ENCODE measurements at places on chromosomes 16 and 17.

DNA sequence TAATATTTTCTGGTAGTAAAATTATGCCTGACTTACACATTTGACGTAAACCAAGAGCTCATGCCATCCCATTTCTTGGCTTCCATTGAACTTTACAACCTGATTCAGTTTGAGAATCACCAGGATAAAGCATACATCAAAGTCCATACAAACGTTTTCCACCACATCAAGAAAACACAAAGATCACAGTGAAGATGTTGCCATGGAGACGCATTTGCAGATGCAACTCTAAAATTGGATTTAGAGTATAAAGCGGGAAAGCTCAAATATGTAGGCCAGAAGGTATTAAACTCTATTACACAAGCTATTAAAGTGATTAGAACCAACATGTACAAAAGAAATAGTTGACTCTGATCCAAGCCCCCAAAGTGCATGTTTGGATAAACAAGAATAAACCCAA is 10.4 kb downstream of the C16orf46 start:
- no peak for DNase-seq

GRCh38 chr17:46968224-46968834 is 10.7 kb downstream of the RPRML start:
- no peak for DNase-seq

DNA sequence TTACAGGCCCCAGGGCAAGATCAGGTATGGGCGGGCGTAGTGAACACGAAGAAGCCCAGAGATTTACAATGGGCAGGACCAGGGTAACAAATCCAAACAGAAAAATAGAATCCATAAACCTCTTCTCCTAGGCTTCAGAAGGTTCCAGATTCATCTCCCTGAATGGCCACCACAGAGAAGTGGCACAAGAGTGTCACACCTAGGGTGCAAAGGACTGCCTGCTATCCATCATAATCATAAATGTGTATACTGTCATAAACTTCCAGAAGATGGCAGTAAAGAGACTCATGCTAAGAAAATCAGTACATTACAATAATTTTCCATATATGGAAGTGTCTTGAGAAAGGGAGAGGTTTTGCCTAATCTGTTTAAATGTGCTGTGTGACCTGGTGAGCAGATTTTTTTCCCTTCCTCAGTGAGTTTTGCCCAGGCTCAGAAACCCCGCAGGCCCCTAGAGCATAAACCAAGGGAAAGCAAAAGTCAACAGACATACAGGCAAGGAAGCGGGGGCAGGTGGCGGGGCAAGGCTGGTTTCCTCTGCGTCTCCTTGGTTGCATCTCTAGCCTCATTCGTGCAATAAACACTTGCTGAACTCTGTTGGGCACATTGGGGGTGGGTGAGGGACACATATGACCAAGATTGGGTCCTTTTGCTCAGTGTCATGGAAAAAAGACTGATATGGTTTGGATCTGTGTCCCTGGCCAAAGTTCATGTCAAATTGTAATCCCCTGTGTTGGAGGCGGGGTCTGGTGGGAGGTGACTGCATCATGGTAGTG is 92.0 kb upstream of the CDH5 start:
- DNase-seq, result no peak

GRCh38 chr16:66911112-66911511 is 7.6 kb downstream of the CDH16 start:
- DNase-seq, result no peak

DNA sequence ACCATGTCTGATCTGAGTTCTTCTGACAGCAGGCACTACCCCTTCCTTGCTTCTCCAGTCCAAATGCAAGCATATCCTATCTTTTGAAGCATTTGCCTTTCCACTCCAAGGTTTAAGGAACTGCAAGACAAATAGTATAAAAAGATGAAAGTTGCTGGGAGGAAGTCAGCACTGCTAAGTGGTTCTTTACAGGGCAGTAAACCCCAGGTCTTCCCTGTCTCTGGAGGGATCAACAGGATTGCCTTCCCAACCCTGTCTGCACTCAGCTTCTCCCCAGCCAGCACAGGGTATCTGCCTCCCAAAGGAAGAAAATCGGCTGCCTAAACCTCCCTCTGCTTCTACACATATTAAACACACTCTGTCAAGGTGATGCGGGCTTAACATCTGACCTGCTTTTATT is 46.8 kb downstream of the SOX9 start:
- DNase-seq, result no peak

DNA sequence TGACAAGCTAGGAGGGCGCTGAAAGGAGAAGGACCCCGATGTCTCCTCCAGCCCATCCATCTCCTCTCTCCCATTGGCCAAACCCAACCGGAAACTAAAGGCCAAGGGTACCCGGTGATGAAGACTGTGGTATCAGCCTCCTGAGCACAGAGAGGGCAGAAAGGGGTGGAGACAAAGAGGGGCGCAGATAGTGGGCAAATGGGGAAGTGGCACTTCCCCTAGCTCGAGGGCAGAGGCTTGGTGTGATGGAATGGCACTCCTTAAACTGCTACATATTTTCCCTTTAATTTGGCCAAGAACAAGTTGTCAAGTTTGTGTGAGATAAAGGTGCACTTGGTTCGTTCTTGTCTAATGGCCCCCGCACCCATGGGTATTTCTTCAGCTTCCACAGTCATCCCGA is 27.8 kb downstream of the IL4R start:
- DNase-seq, result no peak

DNA sequence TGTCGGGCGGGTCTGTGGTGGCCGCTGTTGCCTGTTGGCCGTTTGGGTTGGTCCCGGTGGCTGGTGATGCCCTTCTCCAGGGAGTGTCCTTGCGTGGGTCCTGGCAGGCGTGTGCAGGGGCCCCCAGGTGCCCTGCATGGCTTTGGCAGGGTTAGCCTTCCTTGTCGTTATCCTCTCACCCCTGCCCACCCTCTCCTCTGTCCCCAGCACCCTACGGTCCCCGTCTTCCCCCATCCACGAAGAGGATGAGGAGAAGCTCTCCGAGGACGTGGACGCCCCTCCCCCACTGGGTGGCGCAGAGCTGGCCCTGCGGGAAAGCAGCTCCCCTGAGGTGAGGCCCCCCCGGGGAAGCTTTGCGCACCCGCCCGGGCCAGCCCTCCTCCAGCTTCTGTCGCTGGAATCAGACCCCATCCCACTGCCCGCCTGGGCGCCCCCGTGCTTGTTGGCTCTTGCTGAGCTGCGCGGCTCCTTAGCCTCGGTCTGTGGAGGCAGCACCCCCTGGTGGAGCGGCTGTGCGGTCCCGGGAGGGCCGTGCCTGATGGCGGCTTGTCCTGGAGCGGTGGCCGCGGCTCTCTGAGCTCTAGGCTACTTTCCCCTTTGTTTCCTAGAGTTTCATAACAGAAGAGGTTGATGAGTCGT is 10.6 kb upstream of the NUDT16L1 start:
- peak; percentile 40 for DNase-seq

- no peak for DNase-seq
These were observed 64.0 kb downstream of the NKD1 start for GRCh38 chr16:50611995-50612848.

DNA sequence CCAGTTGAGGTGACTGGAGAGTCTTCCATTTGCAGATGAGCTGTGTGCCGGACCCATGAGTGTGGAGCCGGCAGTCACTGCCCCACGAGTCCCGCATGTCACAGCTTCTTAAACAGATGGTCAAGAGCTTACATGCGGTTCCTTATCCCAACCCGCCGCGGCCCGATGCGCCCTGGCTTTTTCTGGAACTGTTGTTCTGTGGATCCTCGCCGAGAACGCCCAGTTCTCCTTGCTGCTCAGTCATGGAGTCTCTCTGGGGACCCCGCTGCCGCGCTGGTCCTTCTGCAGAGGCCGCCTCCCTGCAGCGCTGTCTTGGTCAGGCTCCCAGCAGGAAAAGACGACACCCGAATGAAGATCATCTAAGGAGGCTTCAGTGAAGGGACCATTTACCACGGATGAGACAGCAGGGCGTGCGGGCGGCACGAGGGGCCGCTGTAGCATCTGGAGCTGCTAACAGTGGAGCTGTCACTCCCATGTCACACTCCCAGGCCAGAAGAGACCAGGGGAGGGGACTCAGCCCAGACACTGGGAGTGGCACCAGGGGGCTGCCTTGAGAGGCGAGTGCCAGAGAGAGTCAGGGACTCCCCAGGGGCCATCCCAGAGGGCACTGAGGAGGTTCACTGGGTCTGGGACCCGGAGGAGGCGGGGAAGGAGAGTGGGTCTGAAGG is 10.8 kb upstream of the LGALS3BP start:
- no peak for DNase-seq

DNA sequence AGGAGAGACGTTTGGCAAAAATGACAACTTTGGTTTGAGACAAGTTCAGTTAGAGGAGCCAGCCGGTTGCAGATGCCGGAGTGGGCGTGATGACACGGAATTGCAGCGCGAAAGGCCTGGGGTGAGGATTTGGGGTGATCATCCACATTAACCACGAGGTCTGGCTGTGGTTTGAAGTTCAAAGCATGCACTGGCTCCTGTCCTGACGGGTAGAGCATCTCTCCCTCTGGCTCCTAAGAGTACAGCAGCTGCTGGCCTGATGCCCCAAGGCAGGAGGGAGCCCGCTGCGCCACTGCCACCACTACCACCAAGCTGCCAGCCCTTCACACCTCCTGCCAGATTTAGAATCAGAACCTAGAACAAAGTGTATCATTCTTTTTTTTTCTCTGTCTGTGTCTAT is 3.7 kb downstream of the RHBDL3 start:
- no peak for DNase-seq

Data from stimulated activated CD4-positive, alpha-beta T cell treated with anti-CD3 and anti-CD28 coated beads, Interleukin-12 subunit alpha, Interleukin-12 subunit beta, amount 100 ng/mL, for 48 hours (primary cell).